Stimulated activated CD4-positive, alpha-beta T cell treated with anti-CD3 and anti-CD28 coated beads, Interleukin-4, amount 100 ng/mL, for 48 hours (primary cell): ENCODE measurements at places on chromosomes 3 and 15.

DNA sequence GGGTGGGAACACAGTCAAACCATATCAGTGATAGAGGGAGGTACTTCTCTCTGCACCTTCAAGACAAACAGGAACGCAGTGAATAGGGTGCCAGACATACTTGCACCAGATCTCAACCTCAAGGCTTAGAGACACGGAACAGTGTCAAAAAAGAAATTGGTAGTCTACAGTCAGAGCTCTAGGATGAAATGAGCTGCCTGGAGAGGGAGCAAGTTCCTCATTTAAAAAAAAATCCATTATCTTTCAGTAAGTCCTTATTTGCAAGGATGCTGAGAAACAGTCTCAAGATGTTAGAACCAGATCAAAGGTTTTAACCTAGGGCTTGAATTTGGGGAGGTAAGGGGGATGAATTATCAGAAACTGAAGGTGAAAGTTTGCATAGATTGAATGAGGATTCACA lies 20.2 kb upstream of the LMCD1 start:
- no peak for DNase-seq

GRCh38 chr3:101876142-101876541 lies 26.8 kb downstream of the NFKBIZ start:
- no peak for DNase-seq

DNA sequence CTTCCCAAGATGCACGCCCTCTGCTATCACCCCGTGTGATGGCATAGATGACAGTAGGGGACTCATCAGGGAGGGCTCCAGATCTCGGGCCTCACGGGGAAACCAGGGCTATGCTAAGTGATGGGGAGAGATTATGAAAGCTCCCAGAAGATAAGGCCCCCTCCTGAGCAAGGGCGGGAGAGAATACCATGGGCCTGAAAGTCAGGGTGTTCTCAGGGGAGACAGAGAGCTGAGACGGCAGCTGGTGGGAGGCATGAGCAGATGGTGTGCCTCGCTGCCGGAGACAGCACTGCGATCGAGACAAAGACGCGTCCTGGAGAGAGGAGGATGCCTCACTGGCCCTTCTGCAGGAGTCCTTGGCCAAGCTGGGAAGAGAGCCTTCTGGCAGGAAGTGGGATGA lies 106.5 kb upstream of the ADPGK start:
- DNase-seq, result no peak

DNA sequence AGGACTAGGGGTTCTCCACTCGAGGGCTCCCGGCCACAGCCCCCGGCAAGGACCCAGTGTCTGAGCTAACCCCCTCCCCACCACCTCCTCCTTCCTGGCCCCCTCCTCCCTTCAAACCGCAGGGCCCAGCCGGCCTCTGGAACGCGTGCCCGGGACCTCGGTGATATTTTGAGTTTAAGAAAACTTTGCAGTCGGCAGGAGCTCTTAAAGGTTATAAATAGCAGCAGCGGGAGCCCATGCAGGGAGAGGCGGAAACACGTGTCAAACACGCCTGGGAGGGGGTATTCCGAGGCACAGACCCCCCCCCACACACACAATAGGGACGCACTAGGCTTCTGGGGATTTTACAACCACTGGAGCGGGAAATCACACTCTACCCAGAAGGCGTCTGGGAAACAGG lies 3.1 kb upstream of the PTH1R start:
- no peak for DNase-seq

GRCh38 chr15:85542488-85542887 lies 162.1 kb downstream of the AKAP13 start:
- DNase-seq, result no peak

- DNase-seq, result no peak
These were observed 658.2 kb upstream of the LMCD1 start for GRCh38 chr3:7843441-7843840.
